ENCODE measurements at places on chromosomes 5 and 9.

- no peak for DNase-seq
These were observed 493.1 kb downstream of the ZNF608 start for GRCh38 chr5:124253203-124253810.

DNA sequence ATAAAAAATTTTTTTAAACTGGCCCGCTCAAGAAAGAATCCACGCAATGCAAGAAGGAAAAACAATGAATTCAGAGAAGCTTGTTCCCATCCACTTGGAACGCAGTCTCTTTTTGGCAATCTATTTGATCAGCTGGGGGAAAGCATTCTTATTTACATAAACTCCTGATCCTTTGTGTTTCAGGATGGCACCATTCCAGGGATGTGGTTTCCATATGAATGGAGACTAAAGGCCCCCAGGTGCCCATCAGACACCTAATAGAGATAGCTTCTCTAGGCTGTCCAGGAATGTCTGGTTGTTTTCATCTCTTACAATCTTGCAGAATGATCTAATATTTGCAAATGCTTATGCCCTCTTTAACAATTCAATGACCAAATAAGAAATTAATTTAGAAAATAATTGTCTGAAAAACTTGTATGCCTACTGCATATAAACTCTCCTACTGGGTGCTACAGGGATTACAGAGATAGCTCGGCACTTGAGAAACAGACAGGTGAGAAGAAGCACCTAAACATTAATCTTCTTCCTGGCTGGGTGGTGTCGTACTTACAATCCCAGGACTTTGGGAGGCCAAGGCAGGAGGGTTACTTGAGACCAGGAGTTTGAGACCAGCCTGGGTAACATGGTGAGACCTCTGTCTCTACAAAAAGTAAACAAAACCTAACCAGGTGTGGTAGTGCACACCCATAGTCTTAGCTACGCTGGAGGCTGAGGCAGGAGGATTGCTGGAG is 3.0 kb upstream of the RASGRF2 start:
- no peak for DNase-seq

- DNase-seq, result no peak
These were observed 38.6 kb upstream of the SLC6A19 start for GRCh38 chr5:1162751-1163150.

GRCh38 chr9:76729980-76730737 is 34.1 kb upstream of the PCA3 start:
- DNase-seq, result no peak

DNA sequence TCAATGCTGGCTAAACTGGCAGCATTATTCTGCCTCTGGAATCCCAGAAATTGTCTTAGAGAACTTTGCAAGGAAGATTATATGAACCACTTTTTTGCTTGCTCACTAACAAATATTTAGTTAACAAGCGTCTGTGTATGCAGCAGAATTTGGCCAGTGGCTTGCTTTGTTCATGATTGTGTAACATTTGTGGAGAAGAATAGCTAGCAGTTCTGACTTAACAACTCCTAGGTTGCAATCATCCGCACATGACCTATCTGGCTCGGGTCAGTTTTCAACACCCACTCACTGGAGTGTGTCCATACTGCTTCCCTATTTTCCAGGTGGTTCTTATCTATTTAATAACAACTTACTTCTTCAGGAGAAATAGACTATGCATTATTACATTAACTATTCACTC is 98.5 kb downstream of the SNX18 start:
- DNase-seq, result no peak

GRCh38 chr5:180817893-180818674 is 15.5 kb upstream of the MGAT1 start:
- DNase-seq, result no peak

DNA sequence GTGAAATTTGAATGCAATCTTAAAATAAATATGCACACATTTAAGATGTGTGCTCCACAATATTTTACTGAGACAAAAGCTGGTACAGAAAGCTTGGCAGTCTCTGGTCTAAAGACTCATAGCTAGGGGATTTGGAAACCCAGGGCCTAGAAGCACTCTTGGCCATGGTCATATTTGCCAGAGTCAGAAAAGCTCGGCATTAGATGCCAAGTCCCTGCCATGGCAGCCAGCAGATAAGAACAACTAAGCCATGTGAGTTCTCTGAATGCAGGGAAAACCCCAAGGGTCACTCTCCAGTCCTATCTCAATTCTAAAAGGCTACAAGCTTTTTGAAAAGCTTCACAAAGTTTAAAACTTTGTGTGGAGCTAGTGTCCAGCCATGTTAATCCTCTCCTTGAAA is 119.5 kb downstream of the FAM114A2 start:
- DNase-seq, result no peak

DNA sequence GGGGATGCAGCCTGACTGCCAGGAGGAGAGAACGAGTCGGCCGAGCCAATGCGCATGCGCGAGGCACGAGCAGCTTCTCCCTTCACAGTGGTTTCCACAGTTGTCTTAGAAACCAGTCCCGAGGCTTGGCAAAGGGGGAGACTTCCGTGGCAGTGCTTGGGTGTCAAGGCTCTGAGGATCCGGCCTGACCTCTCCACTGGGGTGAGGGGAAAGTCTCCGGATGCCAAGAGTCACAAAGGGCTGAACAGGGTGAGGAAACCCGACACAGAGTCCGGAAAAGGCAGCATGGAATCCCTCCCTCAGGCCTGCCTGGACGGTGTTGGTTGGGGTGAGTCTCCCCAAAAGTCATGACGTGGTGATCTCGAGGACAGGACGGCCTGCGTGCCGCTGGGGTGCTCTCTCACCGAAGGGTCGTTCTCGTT is 475.5 kb downstream of the SPATA31A7 start:
- no peak for DNase-seq

DNA sequence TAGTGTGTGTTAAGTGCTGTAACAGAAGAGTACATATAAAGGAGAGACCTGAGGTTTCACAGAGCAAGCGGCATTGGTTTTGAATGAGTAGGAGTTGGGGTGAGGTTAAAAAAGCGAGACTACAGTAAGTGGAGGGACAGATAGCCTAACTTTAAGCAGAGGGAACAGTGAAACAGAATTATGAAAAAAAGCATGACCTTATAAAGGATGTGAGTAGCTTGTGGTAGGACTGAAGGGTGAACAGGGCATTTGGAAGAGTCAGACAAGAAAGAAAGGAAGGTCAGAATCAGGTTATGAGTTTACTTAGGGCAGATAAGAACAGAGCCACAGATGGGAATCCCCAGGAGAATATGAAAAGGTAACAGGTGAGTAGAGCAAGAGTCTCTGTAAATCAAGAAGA is 22.5 kb downstream of the MSANTD3 start:
- DNase-seq, result no peak

DNA sequence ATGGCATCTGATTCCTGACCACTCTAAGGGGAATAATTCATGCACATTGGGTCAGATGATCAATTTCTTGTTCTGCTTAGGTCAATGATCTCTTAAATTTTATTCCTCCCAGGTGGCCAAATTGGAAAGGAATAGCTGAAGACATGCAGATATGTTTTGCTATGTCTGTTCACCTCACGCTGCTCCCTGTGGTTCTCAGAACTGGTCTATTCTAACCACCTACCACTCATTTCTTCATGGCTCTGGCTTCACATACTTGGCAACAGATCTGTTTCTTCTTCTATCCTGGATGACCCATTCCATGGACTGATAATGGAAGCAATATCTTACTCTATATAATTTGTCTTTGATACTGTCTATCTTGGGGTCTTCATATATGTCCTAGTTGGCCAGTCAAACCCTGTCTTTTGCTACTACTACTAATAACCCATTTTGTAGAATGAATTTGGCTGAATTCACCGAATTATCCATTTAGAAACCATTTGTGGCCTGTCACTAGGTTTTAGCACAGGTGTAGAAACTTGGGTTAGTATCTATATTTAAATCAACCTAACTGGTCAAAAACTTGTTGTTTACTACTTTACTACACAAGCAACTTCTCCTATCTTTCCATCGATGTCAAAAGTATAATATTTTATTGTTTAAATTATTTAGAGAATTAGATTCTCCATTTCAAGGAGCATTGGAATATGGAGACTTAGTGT is 650.9 kb downstream of the TLE4 start:
- DNase-seq, result no peak

DNA sequence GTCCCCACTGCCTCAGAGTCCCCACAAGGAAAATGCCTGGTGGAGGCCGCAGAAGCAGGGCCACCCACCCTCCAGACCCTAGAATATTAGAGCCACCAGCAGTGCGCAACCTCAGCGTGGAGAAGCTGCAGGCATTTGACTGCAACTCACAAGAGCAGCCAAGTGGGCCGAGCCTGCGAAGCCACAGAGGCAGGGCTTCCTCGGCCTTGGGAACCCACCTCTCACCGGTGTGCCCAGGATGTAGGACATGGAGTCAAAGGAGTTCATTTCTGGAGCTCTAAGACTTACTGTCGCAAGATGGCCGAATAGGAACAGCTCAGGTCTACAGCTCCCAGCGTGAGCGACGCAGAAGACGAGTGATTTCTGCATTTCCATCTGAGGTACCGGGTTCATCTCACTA is 397.9 kb upstream of the PIK3R1 start:
- DNase-seq, result no peak

DNA sequence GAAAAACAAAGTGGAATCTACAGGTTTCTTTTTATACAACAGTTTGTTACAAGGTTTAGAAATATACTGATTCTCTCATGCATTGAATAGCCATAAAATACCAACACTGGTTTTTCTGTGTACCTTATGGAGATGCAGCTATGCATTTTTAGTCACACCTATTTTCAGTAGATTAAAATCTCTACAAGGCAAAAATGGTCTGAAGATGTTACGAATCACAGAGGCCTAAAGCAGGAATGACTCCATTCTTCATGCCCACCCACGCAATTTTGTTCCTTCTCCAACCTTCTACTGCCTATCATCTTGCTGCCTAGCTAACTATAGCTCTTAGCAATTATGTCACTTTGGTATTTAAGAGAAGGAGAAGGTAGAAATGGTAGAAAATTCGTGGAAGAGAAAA is 9.9 kb downstream of the PLK2 start:
- no peak for DNase-seq

- no peak for DNase-seq
These were observed 33.3 kb downstream of the TDRD7 start for GRCh38 chr9:97445119-97445701.

GRCh38 chr9:76444322-76444929 is 14.6 kb upstream of the GCNT1 start:
- DNase-seq, result no peak

- no peak for DNase-seq
These were observed 12.8 kb upstream of the PANK3 start for GRCh38 chr5:168592014-168592368.

DNA sequence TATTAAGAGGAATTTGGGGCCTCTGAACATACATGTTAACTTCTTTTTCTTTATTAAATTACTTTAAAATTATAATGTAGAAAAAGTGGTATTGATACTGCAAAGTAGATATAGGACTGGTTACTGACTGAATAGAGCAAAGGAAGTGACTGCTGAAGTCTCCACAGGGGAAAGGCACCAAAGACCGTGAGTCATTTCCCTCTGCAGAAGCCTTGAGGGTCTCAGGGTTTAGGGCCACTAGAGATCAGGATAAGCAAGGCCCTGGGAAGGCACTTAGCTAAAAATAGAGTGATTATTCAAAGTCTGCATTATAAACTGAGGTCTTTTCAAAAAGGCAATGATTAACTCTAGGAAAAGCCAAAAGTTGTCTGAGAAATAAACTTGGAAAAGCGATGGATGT is 44.7 kb upstream of the ITGA1 start:
- DNase-seq, result no peak

GRCh38 chr5:83538786-83539462 is 67.4 kb downstream of the VCAN start:
- DNase-seq, result no peak

DNA sequence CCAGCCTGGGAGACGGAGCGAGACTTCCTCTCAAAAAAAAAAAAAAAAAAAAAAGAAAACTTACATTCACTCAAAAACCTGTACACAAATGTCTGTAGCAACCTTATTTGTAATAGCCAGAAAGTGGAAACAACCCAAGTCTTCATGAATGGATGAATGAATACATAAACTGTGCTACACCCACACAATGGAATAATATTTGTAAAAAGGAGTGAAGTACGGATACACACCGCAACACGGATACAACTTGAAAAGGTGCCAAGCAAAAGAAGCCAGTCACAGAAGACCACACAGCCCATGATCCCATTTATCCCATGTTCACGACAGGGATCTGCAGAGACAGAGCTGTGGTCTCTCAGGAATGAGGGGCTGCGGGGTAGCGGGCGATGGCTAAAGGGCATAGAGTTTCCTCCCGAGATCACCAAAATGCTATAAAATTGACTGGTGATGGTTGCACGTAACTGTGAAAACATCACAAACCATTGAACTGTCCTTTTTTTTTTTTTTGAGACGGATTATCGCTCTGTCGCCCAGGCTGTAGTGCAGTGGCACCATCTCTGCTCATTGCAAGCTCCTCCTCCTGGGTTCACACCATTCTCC is 76.2 kb upstream of the COL5A1 start:
- no peak for DNase-seq

GRCh38 chr5:11903614-11904264 is 507 bp downstream of the CTNND2 start:
- peak; percentile 68 for DNase-seq

- no peak for DNase-seq
These were observed 3.3 kb upstream of the TMEM141 start for GRCh38 chr9:136787690-136788400.

GRCh38 chr5:167525004-167525403 is 766.4 kb upstream of the WWC1 start:
- DNase-seq, result no peak

DNA sequence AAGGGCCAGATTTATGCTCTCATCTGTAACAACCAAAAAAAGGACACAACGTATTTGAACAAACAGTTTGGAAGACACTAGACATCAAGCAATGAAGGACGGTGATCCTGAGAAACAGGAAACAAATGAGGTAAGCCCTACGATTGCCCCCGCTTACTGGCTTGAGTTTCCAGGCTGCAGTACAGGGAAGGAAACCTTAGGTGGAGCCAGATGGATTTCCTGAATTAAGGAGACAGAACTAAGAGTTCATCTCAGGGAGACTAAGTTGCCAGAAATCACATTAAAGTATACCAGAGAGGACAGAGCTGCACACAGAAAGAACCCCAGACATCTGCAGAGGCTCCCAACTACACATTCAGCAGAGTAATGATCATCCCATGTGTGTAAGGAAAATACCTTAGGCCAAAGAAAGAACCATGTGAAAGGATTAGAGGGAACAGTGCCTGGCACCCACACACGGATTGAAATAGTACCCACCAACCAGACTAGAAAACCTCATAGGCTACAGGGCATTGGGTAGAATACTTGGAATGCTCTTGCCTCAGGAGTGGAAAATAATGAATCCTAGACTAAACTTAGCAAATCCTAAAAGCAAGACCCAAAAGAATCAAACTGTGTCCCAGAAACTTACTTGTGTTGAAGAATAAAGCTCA is 99.3 kb upstream of the NIPBL start:
- peak; percentile 18 for DNase-seq
